ENCODE measurements at places on chromosomes 2 and 18. TPM values are rescaled to one million over a fixed set of nuclear protein-coding genes. Genes with fewer than 3 reads are reported as not detected.

DNA sequence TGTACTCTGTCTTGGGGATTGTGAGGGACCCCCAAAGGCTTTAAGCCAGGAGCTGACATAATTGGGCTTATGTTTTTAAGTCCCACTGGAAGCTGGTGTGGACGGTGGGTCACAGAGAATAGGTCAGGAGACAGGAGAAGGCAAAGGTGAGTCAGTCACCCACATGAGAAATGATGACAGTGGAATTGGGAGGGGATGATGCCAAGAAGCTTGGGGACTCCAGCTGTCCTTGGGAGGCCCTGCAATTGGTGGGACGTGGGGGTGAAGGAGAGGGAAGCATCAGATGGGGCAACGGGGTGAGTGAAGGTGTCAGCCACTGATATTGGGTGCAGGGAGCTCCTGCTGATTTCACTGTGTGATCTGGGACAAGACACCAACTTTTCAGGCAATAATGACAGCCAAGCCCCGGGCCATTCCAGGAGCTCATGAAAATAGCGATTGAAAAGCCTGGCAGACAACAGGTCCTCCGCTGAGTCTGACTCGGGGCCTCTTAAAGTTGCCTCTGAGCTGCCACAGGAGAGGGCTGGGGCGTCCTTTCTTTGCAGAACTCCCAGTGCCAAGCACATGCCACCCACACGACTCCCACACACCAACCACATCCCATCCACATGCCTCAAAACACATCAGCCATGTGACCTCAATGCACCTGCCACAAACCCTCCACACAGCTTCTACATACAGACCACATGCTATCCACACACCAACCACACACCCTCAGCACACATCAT is 13.4 kb downstream of the TNS1 start:
- no peak for DNase-seq

DNA sequence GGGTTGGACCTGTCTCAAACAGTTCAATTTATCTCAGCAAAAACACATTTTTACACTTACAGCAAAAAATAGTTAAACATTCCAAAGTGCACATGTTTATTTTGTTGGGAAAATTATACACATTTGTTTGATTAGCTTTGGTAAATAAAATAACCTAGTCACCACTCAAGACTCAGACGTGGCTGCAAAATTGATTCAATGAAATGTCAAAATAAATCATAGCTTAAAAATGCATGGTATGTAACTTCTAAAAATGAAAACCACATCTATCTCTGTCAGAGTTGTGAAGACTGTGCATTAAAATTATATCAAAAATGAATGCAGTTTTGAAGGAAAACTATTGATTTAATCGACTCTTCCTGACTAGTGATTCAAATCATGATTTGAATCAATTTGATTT is 56.7 kb downstream of the GALNT14 start:
- DNase-seq: no peak

GPBAR1 gene
- 6.0 TPM for polyA plus RNA-seq

GREB1 gene
- polyA plus RNA-seq: 1.8 TPM

EML6 gene
- 1.7 TPM for polyA plus RNA-seq

EIPR1 gene
- polyA plus RNA-seq: 37.8 TPM

Measured in kidney (tissue), 22 donors.